Subcutaneous preadipocyte (primary cell): ENCODE measurements at places on chromosomes 12 and 14. TPM values are rescaled to one million over a fixed set of nuclear protein-coding genes. Genes with fewer than 3 reads are reported as not detected.

Gene CISTR
- total RNA-seq = not detected in 2 replicates

Gene ATL1
- 2.0 and 5.5 TPM in 2 replicates for total RNA-seq

Gene FBXL14
- total RNA-seq = 8.8 and 14.1 TPM in 2 replicates

Gene ARHGEF25
- 0.98 and 4.0 TPM in 2 replicates for total RNA-seq

Gene LMNTD1
- total RNA-seq = 1.4 TPM in 1 of 2 replicates, not detected in the other

Gene TOMM20L
- not detected in 2 replicates for total RNA-seq

Gene OR10P1
- total RNA-seq = not detected in 2 replicates

Gene SPIC
- total RNA-seq = not detected in 2 replicates

Gene TAS2R19
- 3.3 and 5.5 TPM in 2 replicates for total RNA-seq

Gene TMEM63C
- total RNA-seq = not detected in 2 replicates

Gene PNMA1
- total RNA-seq = 21.7 and 26.4 TPM in 2 replicates

Gene SLIRP
- 110 and 132 TPM in 2 replicates for total RNA-seq

Gene TAMALIN
- total RNA-seq = 2.3 and 4.8 TPM in 2 replicates

Gene HOXC12
- total RNA-seq = not detected in 2 replicates

Gene LRRC9
- under 0.01 TPM in 1 of 2 replicates, not detected in the other for total RNA-seq

Gene FGD4
- total RNA-seq = 7.0 and 9.2 TPM in 2 replicates

Gene ENDOU
- 0.37 and 1.6 TPM in 2 replicates for total RNA-seq

Gene SLC17A8
- under 0.01 TPM in 1 of 2 replicates, not detected in the other for total RNA-seq

Gene STAC3
- total RNA-seq = 0.59 and 0.73 TPM in 2 replicates

Gene SNAPC1
- 10.0 and 11.8 TPM in 2 replicates for total RNA-seq

Gene AHSA1
- 80.3 and 81.9 TPM in 2 replicates for total RNA-seq

Gene GPR84
- not detected in 2 replicates for total RNA-seq

Gene PPP1R1A
- total RNA-seq = not detected in 2 replicates

Gene SOX5
- total RNA-seq = 4.4 and 6.8 TPM in 2 replicates

Gene SLCO1B1
- total RNA-seq = not detected in 2 replicates

Gene NGB
- not detected in 2 replicates for total RNA-seq

Gene CDH24
- total RNA-seq = 2.2 and 3.3 TPM in 2 replicates

Gene SERPINA3
- 0.20 and 1.1 TPM in 2 replicates for total RNA-seq

Gene SYT10
- not detected in 2 replicates for total RNA-seq

Gene KLHDC1
- 0.98 and 2.9 TPM in 2 replicates for total RNA-seq

Gene CD163L1
- under 0.01 and 0.73 TPM in 2 replicates for total RNA-seq

Gene CCDC197
- not detected in 2 replicates for total RNA-seq

Gene NID2
- 61.7 and 104 TPM in 2 replicates for total RNA-seq

Gene REM2
- total RNA-seq = 0.37 TPM in 1 of 2 replicates, not detected in the other

Gene FOXN4
- total RNA-seq = not detected in 2 replicates

Gene GPR162
- 0.73 and 1.2 TPM in 2 replicates for total RNA-seq

Gene ASIC1
- 1.2 and 2.6 TPM in 2 replicates for total RNA-seq

Gene RGS6
- total RNA-seq = not detected in 2 replicates

Gene MANSC4
- total RNA-seq = not detected in 2 replicates

Gene PELI2
- total RNA-seq = 7.3 and 10.9 TPM in 2 replicates

Gene RNF212B
- total RNA-seq = not detected in 2 replicates

Gene CCDC38
- total RNA-seq = not detected in 2 replicates

Gene BICD1
- 14.7 and 21.7 TPM in 2 replicates for total RNA-seq

Gene SRRM4
- total RNA-seq = not detected in 2 replicates

Gene ZDHHC22
- not detected in 2 replicates for total RNA-seq

Gene KCNC2
- not detected in 2 replicates for total RNA-seq

Gene FAM181A
- total RNA-seq = not detected in 2 replicates

Gene CFAP251
- total RNA-seq = 1.8 and 2.6 TPM in 2 replicates

Gene KRT82
- not detected in 2 replicates for total RNA-seq

Gene DPY19L2
- total RNA-seq = 0.37 and 1.6 TPM in 2 replicates

Gene PLA2G1B
- not detected in 2 replicates for total RNA-seq

Gene DBX2
- total RNA-seq = under 0.01 TPM in 2 replicates

Gene PTGER2
- 22.1 and 23.5 TPM in 2 replicates for total RNA-seq

Gene KIF26A
- total RNA-seq = under 0.01 TPM in 2 replicates

Gene AMIGO2
- under 0.01 and 0.20 TPM in 2 replicates for total RNA-seq

Gene TMEM229B
- total RNA-seq = 0.20 and 0.37 TPM in 2 replicates

Gene NTN4
- 26.1 and 65.3 TPM in 2 replicates for total RNA-seq

Gene OR6C65
- not detected in 2 replicates for total RNA-seq
